ENCODE measurements at places on chromosomes 7 and 10.

DNA sequence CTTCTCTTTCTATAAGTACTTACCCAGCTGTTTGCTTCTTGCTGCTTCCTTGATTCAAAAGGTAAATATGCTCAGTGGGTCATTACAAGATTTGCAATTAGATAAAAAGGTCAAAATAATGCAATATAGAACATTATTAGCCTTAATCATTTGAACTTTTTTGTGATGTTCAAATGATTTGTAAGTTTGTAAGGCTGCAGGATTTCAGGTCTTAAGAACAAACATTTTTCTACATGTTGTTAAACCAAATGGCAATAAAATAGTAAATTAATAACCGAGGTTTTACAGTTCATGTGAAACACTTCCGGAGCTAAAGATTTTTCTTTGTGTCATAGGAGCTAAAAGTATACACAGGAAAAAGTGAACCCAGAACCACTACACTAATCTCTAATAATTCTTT lies 16.2 kb upstream of the SCIN start:
- DNase-seq = no peak

- DNase-seq = no peak
Observed at GRCh38 chr10:46250481-46250880, 36.3 kb upstream of the ANTXRL start.

GRCh38 chr7:101869026-101869900 lies 51.8 kb downstream of the CUX1 start:
- no peak for DNase-seq

GRCh38 chr7:142188846-142189245 lies 69.0 kb downstream of the PRSS58 start:
- DNase-seq = no peak

- DNase-seq = no peak
Observed at GRCh38 chr7:90180649-90181048, 26.4 kb downstream of the STEAP1 start.

DNA sequence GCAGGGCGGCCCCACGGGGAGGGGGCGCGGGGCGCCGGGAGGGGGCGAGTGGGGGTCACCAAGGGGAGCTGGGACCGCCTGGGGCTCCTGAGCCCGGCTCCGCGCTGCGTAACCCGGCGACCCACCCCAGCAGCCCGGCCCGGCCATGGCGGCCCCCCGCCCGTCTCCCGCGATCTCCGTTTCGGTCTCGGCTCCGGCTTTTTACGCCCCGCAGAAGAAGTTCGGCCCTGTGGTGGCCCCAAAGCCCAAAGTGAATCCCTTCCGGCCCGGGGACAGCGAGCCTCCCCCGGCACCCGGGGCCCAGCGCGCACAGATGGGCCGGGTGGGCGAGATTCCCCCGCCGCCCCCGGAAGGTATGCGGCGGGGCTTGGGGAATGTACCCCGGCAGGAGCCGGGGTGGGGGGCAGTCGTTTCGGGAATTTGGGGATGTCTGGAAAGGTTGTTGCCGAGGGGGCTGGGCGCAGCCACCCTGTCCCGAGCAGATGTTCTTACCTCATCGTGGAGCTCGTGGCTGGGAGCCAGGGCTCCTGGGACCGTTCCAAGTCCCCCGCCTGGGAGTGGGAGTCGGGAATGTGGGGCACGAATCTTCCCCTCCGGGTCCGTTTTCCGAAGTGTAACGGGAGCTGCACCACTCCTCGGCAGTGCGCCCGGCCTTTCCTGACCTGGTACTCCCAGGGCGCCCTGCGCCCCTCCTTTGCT lies 431 bp downstream of the ZYX start:
- no peak for DNase-seq

Data from CD4-positive, alpha-beta T cell treated with Interleukin-4 for 1 hour (primary cell).